ENCODE measurements at places on chromosomes 2 and 18. TPM values are rescaled to one million over a fixed set of nuclear protein-coding genes. Genes with fewer than 3 reads are reported as not detected.

- DNase-seq = no peak
Observed at GRCh38 chr2:141899740-141900139, 231.1 kb downstream of the LRP1B start.

GRCh38 chr2:239751679-239752355, 273.3 kb downstream of the NDUFA10 start:
- DNase-seq = peak; percentile 44

OR6B2 gene
- total RNA-seq = not detected

DNA sequence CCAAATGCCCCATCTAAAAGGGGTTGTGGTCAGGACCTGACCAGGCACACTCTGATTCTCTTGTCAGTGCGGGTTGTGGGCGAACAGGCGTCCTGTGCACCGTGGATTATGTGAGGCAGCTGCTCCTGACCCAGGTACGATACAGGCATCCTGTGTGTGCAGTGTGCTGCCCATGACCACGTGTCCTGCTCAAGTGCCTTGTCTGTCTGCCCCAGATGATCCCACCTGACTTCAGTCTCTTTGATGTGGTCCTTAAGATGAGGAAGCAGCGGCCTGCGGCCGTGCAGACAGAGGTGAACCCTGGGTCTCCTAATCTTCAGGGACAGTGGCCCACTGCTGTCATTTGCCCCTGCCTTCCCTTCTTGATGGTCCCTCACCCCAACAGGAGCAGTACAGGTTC, 14.6 kb downstream of the PTPN18 start:
- peak; percentile 31 for DNase-seq

GRCh38 chr2:85441864-85442263, 23.4 kb downstream of the SH2D6 start:
- DNase-seq = peak; percentile 2

GRCh38 chr2:52135235-52135634, 1103.3 kb upstream of the NRXN1 start:
- no peak for DNase-seq

DNA sequence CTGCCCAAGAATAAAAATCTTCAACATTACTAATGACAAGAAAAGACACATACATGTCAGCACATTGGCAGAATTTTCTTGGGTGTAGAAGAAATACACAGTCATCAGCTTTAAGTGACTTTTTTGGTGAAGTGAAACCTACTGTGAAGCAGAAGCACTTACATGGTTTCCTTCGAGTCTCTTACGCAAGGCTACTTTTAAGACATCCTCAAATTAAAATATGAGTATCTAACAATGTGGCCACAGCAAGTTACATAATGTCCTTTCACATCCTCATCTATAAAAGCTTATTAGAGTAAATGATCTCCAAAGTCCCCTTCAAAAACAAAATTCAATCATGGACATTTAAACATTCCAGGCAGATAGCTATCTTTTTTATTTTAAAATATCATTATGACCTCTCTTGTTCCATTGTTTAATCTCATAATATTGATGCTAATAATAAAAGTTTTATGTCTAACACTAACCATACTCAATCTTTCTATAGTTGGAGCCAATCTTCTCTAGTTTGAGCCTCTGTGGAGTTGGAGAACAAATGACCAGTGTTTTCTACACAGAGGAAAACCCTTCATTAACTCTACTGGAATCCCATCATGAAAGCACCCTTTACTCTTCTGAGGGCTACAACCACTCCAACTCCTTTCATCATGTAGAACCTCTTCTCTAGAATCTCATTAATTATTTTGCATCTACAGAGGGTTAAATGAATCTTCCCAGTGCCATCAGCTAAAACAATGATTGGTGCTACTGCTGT, 182.2 kb upstream of the ZFP36L2 start:
- no peak for DNase-seq

MCFD2 gene
- total RNA-seq = 65.4 TPM
